ENCODE measurements at places on chromosomes 7 and 10. TPM values are rescaled to one million over a fixed set of nuclear protein-coding genes. Genes with fewer than 3 reads are reported as not detected.

Gene AGR2
- not detected for total RNA-seq

Gene CALY
- 19.8 TPM for total RNA-seq

Gene GPR22
- not detected for total RNA-seq

Gene GRM3
- not detected for total RNA-seq

Gene SPDYE8
- not detected for total RNA-seq

Gene CCDC136
- total RNA-seq: 202 TPM

All from glutamatergic neuron (in vitro differentiated cells).